Sigmoid colon (tissue), 7 donors: ENCODE measurements at places on chromosomes 6 and 20. TPM values are rescaled to one million over a fixed set of nuclear protein-coding genes. Genes with fewer than 3 reads are reported as not detected.

Gene CST2
- not detected for total RNA-seq

DNA sequence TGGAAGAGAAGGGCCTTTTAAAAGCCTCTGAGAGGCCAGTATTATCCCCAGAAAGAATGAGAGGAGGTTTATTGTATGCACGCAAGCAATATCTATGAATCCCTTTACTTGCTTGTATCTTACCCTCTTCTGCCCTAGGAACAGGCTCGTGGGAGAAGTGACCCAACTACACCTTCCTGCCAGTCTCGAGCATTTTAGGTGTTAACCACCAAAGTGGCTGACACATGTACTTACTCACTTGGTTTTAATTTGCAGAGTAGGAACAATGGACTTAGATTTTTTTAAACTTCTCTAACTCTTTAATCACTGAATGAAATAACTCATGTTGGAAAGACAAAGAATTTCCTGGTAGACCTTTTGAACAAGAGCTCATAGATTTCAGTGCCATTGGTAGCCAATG is 296.9 kb downstream of the PLCB1 start:
- DNase-seq: no peak

DNA sequence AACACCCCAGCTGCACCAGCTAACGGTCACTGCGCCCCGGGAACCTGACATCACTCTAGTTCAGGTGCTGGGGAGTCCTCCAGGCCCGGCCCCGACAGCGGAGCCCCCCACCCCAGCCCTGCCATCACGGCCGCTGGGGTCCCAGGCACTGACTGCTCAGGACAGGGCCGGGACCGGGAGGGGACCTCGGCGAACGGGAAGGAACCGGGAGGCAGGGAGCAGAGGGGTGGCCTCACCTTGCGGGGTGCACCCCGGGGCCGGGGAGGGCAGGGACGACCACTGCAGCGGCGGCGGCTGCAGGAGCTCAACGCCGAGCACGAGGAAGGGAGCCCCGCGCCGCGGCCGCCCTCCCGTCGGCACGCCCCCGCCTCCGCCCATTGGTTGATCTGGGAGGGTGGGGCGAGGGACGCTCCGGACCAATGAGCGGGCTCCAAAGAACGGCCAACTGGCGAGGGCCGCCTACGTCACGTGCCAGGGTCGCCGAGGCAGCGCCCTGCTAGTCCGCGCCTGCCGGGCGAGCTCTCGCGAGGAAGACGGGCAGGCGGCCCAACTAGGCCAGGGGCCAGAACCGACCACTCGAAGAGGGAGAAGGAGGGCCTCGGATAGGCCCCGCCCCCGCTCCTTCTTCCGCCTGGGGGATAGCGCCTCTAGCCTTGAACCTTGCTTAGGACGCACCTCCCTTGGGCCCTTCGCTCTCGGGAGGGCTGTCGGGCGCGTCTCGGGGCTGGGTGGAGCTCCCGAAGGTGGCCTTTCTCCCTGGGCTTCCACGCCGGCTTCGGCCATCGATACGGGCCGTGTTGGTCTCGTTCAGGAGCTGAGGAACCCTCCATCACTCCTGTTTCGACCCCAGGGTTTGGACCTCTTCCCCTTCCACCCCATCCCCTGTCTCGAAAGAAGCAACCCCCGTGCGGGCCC is at the start of gene ADISSP:
Gene ADISSP (minus strand): TSS at position 327 of the 915 bp plus-strand sequence. CDS start 7,653 bp downstream, outside the sequence.
- DNase-seq: peak; percentile 100

- DNase-seq: no peak
These were observed 8.5 kb upstream of the DSE start for GRCh38 chr6:116362276-116362675.

Gene PREX1
- total RNA-seq: 21.0 TPM

Gene LY6G6D
- 2.9 TPM for total RNA-seq

DNA sequence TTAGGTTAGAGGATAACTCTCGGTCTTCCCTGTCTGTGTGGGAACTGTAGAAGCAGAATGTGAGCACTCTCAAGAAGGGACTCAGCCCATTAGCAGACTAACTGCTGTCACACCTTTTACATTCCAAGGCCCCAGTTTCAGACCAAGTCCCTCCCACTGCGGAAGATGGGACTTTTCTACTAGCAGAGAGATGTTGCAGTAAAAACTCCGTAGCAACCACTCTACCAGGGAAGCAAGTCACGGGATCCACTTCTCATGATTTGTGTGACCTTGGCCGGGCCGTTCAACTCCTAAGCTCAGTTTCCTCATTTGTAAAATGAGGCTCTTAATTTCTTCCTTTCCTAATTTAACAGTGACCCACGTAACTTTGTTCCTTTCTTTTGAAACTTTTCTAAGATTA is 77.1 kb upstream of the SLC4A11 start:
- DNase-seq: no peak

Gene OOEP
- total RNA-seq: not detected

GRCh38 chr6:142781129-142781528 is 163.8 kb downstream of the HIVEP2 start:
- no peak for DNase-seq

- DNase-seq: no peak
These were observed 109.9 kb downstream of the POPDC3 start for GRCh38 chr6:105069821-105070445.

- DNase-seq: no peak
These were observed 20.0 kb downstream of the PHF20 start for GRCh38 chr20:35791821-35792220.

Gene RIN2
- total RNA-seq: 58.3 TPM

DNA sequence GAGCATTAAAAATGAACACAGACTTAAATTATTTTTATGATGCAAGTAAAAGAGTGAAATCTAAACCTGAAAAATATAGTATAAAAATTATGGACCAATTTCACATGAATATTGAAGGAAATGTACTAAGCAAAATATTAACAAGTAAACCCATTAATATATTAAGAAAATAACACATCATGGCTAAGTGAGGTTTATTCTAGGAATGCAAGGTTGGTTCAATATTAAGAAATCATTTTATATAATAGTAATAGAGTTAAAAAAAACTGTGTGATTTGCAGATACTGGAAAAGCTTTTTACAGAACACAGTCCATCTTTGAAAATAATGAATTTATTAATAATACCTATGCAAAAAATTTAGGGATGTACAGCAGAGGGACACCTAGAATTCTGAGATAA is 20.9 kb downstream of the ZSCAN12 start:
- no peak for DNase-seq

DNA sequence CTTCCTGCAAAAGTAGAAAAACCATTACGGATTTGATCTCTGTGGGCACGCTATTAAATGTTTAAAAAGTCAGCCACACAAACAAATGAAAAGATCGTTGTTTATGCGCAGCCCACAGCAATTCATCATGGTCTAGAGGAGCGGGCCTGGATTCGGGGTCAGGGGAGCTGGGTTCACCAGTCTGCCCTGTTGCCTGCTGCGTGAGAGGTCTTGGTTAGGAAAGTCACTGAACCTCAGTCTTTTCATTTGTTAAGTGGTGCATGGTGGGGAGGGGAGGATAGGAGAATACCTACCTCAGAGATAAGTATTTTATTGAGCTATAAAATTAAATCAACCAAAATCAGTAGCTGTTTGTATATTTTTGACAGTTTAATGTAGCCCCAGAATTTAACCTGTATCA is 47.3 kb upstream of the FYN start:
- DNase-seq: no peak

Gene TRAPPC3L
- not detected for total RNA-seq

- DNase-seq: peak; percentile 50
These were observed 8.8 kb downstream of the FOXC1 start for GRCh38 chr6:1618311-1619097.

Gene SLC22A2
- total RNA-seq: 0.99 TPM

DNA sequence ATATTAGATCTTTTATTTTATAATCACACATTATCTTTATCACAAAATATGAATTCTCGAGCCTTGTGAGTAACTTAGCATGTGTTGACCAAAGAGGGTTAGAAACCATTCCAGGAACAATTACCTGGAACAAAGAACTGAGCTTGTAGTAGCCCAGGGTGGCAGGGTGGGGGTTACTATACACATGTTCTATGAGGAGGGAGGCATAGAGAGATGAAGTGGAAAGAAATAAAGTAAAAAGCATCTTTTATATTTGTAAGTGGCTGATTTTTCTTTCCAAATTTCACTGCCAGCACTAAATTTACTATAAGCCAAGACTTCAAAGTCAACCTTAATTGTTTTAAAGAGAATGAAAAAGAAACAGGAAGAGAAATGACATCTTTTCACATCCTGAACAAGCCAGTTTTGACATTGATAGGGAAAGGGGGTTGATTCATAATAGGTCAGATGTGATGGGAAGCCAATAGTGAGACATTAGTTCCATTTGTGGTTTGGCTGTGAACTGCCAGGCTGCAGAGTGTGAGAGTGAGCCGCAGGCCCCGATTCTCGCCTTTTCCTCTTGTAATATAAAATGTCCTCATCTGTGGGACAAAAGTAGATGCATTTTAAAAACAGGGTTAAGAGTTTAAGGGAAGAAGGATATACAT is 52.7 kb upstream of the MYB start:
- DNase-seq: no peak

Gene PTCRA
- total RNA-seq: not detected

GRCh38 chr20:50624351-50625016 is 66.9 kb downstream of the RIPOR3 start:
- DNase-seq: no peak

Gene PERP
- total RNA-seq: 36.0 TPM
